Esophagus squamous epithelium (tissue), 5 donors: ENCODE measurements at places on chromosomes 16 and 17.

- no peak for DNase-seq
These were observed 39.9 kb downstream of the UBE2G1 start for GRCh38 chr17:4326608-4327007.

- DNase-seq = no peak
These were observed 9.4 kb upstream of the MEOX1 start for GRCh38 chr17:43671031-43671692.

GRCh38 chr16:46972429-46973206 is 856 bp downstream of the DNAJA2 start:
- no peak for DNase-seq

- DNase-seq = no peak
These were observed 126.1 kb upstream of the FOXF1 start for GRCh38 chr16:86384263-86384649.

GRCh38 chr16:9159839-9160550 is 68.6 kb downstream of the HAPSTR1 start:
- DNase-seq = no peak

DNA sequence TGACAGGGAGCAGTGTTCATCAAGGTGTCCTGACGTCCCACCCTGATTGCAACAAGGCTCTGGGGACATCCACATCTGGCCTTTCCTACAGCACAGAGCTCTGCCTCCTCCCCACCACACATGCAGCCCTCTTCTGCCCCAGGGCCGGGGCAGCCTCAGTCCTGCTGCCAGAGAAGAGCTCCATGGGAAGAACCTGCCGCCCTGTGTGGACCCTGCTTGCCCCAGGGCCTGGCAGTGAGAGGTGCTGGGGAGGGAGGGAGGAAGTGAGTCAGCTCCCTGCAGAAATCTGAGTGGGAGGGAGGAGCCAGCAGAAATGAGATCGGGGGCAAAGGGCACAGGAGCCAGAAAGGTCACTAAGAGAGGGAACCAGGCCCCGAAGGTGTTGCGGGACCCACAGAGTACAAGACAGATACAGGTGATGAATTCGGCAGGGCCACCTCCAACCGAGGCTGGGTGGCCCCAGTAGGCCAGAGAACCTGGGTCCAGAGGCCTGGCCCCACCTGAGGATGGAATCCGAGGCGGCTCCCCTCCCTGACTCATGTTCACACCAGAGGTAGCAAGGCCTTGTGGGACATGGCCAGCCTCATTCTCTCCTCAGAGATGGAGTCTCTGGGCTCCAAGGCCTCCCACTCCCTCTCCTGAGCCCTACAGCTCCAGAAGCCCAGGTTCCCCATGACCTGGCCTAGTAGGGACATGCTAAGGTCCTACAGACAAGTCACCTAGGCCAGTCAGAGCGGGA is 24.8 kb downstream of the MYO18A start:
- no peak for DNase-seq

- no peak for DNase-seq
These were observed 47.6 kb downstream of the HSD17B2 start for GRCh38 chr16:82082543-82083244.

DNA sequence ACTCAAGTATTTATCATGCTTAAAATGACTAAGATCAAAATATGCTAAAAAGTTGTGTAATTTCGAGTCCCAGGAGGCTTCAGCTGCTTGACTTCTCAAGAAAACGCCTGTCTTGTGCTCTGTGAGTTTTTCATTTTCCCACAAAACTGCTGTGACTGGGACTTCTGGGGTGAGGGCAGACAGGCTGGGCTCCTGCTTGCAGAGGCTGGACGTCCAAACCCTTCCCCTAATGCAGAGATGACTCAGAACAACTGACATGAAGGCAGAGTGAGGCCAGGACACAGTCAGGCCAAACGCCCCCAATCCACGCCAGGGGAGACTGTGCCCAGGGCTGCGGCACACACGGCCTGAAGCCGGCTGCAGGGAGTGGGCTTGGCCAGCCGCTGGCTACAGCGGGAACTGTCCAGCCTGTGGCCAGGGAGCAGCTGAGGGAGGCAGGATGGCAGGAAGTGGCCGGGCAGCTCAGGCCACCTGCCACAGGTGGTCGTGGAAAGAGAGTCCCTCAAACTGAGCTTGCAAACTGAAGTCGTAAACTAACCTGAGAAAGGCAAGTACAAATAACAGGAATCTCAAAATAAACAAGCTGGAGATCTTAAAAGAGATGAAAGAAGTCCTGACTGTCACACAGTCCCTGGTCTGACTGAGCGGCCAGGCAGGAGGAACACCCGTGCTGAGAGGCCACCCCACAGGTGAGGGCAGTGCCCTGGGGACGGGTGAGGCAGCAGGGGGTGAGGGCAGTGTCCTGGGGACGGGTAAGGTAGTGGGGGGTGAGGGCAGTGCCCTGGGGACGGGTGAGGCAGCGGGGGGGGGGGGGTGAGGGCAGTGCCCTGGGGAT is 21.3 kb upstream of the HEXD start:
- no peak for DNase-seq

DNA sequence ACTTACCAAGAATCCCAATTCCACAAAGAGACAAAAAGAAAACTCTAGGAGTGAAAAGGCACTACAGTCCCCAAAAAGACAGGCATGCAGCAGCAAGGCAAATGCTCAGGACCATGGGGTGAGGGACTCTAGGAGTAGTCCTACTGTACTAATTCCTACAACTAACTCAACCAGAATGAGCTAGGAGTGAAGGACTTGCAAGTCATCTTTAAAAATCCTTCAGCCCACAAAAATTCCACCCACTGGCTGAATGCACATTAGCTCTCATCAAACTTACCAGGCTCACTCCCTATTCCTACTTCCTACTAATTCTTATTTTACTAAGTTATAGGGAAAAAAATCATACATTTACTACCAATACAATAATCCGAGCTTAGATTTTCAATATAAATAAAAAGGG is 141.7 kb upstream of the C17orf78 start:
- no peak for DNase-seq

- DNase-seq = no peak
These were observed 3.8 kb upstream of the CD7 start for GRCh38 chr17:82320956-82321927.

DNA sequence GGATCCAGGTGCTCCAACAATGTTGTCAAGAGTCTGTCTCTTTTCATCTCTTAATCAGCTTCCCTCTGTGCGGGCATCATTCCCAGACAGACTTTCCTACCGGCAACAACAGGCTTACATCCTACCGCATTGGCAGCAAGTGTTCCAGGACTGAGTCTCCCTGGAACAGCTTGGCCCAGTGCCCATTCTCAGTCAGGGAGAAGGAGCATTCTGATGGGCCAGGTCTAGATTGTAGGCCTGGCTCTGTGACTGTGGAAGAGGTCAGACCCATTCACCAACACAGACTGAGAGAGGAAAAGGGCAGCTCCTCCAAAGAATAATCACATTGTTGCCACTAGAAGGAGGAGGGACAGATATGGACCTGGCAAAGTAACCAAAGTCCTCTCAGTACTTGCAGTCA is 68.1 kb upstream of the TMEM132E start:
- DNase-seq = no peak
